A673 (cell line): ENCODE measurements at places on chromosomes 7 and 10. TPM values are rescaled to one million over a fixed set of nuclear protein-coding genes. Genes with fewer than 3 reads are reported as not detected.

GRCh38 chr10:32190890-32191491 is 134.8 kb upstream of the KIF5B start:
- DNase-seq: peak; percentile 64

DNA sequence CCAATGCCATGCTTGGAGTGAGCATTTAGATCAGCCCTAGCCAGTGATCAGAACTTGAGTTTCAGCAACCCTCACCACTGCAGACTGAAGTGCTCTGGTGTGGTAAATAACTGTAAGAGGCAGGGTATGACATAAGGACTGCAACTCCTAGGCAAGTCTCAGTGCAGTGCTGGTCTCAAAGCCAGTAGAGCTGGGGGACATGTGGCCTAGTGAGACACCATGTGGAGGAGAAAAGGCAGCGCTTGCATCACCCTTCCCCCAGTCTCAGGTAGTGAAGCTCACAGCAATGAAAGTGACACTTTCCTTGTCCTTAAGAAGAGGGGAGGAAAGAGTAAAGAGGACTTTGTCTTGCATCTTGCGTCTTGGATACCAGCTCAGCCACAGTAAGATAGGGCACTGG is 386.8 kb upstream of the POT1 start:
- peak; percentile 38 for DNase-seq

The CTBP2 gene
- total RNA-seq: 77.8 and 81.7 TPM in 2 replicates

GRCh38 chr10:94066411-94066810 is 72.7 kb downstream of the PLCE1 start:
- peak; percentile 49 for DNase-seq

GRCh38 chr10:28105561-28105960 is 106.7 kb upstream of the ODAD2 start:
- DNase-seq: no peak

The TSPAN15 gene
- total RNA-seq: 2.1 and 2.5 TPM in 2 replicates

The MASTL gene
- 44.4 and 44.9 TPM in 2 replicates for total RNA-seq
